Amniotic stem cell (primary cell): ENCODE measurements at places on chromosomes 6 and 20.

- DNase-seq = no peak
These were observed 24.4 kb downstream of the DYNLT1 start for GRCh38 chr6:158619922-158620801.

DNA sequence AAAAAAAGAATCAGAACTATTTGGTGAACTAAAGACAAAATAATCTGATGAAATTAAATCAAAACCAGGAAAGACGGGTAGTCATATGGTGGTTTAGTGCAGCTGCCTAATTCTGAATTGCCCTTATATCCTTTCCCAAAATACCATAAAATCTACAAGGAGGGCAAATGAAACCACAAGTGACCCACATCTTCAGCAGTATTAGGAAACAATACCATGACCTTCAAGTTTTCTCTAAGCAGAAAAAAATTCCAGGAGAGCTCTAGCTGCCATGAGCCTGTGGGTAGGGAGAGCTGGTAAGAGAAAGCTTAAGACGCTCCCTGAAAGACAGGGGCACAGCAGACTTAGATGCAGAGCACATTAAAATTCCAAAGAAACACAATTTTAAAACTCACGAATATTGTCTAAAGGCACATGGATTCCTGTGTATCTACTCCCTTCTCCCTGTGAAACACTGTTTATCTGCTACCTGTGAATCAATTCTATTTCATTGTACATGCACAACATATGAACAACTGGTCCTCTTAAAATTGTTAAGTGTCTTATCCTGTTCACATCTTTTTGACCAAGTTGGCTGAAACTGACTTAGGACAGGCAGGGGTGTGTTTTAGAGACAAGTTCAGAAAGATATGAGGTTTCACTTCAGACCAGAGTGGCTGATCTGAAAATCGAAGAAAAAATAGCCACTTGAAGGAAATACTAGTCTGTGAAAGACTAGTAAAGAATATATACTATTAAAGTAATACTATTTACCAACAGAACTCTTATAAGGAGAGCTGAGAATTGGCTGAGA, 153.6 kb upstream of the SHLD1 start:
- no peak for DNase-seq

- DNase-seq = no peak
These were observed 108.0 kb upstream of the FOXO3 start for GRCh38 chr6:108452711-108453195.

- DNase-seq = no peak
These were observed at the start of gene NINL for GRCh38 chr20:25584905-25585704. TSS of gene NINL (minus strand) at chr20:25585531. CDS start at chr20:25526587, 58,944 bp downstream.

DNA sequence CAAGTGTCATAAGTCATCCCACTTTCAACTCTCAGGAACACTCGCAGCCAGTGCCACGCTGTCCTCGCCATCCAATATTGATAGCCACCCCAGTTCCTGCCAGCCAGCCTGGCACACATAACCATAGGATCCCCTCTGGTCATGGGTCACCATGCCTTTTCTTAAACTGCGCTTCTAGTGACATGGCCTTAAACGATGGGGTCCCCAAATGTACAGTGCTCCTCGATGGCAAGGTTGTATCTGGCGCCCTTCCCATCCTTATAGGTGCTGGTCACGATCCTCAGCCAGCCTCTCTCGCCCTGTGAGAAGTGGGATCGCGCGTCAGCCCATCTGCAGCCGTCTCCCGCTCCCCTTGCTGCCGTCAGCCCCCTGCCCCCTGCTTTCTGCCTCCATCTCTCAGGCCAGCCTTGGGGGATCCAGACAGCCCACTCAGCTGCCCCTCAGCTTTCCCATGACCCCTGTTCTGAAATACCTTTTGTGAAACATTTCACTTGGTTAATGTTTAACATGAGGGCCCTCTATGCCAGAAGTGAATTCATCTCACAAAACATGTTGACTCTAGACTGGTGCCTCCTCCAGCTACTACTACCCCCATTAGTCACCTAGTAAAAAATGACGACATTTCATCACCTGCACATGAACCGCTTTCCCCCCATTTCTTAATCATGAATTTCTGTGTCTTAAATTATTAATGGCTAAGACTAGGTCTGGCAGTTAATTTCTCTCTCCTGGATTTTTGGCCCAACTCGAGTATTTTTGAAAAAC, 11.4 kb downstream of the CTSZ start:
- no peak for DNase-seq
